ENCODE measurements at places on chromosomes 2 and 18.

- no peak for DNase-seq
Measured at GRCh38 chr2:223995569-223995968, 38.3 kb downstream of the MRPL44 start.

GRCh38 chr2:234977228-234977679 is 25.4 kb downstream of the SH3BP4 start:
- DNase-seq: no peak

DNA sequence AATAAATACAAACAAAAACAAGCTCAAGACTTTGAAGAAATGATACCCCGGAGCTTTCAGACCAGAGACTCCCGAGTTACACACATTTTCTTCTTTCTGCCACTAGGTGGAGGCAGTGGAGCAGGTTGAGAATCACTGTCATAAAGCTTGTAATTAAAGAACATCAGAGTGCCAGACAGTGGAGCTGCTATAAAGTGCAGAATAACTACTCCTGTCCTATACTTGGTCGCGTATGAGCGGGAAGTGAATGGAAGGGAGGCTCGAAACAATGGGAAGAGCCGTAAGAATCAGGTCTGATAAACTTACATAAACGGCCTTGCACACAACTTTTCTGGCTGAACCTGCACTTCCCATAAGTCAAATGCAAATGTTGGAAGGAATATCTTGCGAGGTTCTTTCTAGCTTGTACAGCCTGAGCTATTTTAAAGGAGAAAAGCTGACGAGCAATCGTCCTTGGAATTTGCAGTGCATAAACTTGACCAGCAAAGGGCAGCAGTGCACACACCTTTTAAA is 189.0 kb downstream of the RPIA start:
- DNase-seq: no peak

- DNase-seq: no peak
Measured at GRCh38 chr2:99659874-99660273, 170.1 kb upstream of the REV1 start.

GRCh38 chr2:8587251-8587791 is 94.5 kb upstream of the ID2 start:
- DNase-seq: no peak

DNA sequence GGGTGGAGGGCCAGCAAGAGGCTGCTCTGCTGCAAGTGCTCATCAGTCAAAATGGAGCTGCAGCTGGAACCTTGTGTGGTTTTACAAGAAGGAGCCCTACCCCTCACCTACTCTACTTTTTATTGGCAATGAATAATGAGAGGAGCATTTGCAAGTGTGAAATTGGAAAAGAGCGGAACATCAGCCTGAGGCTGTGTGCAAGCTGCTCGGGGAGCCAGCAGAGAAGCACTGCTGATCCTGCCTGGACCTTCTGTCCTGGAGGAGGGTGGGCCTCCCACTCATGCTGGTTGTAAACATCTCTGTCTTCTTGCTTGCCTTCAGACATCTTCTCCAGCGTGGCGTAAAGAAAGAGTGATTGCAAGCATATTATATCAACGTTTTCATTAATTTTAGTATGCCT is 256.2 kb downstream of the DLGAP1 start:
- DNase-seq: no peak
